Esophagus mucosa (tissue), 1 donor: ENCODE measurements at places on chromosomes 16 and 17. TPM values are rescaled to one million over a fixed set of nuclear protein-coding genes. Genes with fewer than 3 reads are reported as not detected.

DNA sequence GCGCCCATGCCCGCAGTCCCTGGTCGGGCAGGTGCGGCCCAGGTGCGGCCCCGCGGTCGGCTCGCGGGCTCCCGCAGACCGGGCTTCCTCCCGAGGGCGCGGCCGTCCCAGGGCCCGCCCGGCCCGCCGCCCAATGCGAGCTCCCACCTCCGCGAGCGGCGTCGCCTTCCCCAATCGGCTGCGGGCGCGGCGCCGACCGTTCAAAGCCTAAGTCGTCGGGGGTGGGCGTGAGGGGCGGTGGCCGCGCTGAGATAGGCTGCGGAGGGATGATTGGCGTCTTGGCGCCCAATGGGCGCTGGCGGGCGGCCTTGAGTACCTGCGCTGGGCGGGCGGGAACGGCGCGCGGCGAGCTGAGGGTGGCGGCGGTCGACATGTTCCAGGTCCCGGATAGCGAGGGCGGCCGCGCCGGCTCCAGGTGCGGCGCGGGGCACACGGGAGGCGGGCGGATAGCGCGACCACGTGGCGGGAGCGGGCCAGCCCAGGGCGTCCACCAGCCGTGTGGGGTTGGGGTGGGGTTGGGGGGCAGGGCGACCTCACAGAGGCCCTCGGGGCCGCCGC is at the start of gene JPT2:
TSS of gene JPT2 (plus strand) at position 338 of the 558 bp plus-strand sequence. CDS start at position 372, 34 bp downstream.
- ATAC-seq = peak; percentile 97

GRCh38 chr16:521381-522210 is 5.9 kb upstream of the CAPN15 start:
- ATAC-seq = peak; percentile 47

DNA sequence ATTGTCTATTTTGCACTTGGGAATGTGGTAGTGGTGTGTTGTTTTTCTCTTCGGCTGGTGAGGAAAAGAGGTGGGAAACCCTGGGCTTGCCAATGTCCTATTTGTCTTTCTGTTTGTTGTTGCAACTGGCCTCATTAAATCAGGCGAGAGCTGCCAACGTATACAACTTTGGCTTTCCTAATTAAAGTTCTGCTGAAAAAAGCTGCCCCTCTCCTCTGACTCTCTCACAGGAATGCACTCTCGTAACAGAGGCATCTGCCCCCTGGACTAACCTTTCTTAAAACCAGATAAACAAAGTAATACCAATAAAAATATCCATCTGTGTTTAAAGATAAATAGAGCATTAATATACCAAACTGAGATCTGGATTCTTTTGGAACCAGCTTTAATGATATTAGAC is 7.8 kb downstream of the CDRT15 start:
- no peak for ATAC-seq

DNA sequence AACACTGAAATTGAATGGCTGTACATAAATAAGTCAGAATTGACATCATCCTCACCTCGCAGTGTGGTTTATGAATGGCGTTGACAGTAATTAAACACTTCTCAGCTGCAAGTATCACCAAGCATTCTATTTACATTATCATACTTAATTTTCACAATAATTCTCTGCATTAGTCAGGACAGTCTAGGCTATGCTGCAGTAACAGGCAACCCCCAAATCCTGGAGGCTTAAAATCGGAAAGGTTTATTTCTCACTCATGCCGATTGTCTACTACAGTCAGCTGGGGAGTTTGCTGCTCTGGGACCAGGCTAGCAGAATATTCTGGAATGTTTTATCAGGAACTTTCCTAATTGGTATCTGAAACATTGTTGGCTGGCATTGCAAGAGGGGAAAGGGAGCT is 493.2 kb upstream of the ERCC4 start:
- no peak for ATAC-seq

DNA sequence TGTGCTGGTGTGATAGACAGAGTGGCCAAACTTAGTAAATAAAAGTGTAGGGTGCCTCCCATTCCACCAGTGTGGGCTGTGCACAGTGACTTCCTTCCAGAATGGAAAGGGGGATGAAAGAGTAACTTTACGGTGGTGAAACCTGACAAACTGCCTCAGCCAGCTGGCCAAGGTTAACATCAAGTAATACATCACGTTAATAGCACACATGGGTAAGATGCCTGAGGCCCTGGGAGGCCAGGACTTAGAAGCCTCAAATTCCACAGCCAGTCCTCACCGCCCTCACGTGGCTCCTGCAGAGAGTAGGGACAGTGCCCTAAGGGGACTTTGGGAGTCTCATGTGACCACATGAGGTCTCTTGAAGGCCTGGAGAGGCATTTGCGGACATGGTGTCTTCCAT is 14.1 kb downstream of the RMI2 start:
- peak; percentile 79 for ATAC-seq

GRCh38 chr16:2799859-2800226 is 1.6 kb downstream of the PRSS41 start:
- ATAC-seq = peak; percentile 97

GRCh38 chr16:53792161-53792951 is 88.4 kb downstream of the FTO start:
- ATAC-seq = peak; percentile 42

- ATAC-seq = no peak
Observed at GRCh38 chr17:11340803-11341202, 99.8 kb downstream of the SHISA6 start.

DNA sequence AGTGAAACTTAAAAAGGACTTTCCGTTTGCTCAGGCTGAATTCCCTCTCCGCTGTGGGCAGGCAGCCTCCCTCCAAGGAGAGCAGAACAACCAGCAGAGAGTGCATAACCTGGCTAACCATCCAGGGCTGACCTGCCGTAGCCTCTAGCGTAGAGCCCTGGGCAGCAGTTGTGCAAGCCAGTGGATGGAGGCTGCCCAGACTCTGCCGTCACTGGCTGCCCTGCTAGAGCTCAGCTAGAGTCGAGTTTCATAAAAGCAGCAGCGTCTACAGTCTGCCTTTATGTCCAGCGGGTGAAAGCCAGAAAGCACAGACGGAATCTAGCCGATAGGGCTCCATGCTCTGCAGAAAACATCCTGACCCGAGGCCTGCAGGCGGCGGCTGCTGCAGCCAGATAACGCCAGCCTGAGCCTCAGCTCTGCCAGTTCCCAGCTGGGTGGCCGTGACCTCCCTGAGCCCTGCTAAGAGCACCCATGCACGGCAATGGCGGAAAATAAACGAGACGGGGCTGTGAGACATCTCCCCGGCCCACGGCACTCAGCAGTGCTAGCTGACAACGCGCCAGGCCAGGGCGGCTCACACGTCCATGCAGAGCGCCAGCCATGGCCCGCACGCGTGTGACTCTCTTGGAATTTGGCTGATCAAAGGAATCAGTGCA is 231.3 kb downstream of the ENGASE start:
- ATAC-seq = no peak

- no peak for ATAC-seq
Observed at GRCh38 chr16:58201163-58201562, 3.3 kb upstream of the CSNK2A2 start.

DNA sequence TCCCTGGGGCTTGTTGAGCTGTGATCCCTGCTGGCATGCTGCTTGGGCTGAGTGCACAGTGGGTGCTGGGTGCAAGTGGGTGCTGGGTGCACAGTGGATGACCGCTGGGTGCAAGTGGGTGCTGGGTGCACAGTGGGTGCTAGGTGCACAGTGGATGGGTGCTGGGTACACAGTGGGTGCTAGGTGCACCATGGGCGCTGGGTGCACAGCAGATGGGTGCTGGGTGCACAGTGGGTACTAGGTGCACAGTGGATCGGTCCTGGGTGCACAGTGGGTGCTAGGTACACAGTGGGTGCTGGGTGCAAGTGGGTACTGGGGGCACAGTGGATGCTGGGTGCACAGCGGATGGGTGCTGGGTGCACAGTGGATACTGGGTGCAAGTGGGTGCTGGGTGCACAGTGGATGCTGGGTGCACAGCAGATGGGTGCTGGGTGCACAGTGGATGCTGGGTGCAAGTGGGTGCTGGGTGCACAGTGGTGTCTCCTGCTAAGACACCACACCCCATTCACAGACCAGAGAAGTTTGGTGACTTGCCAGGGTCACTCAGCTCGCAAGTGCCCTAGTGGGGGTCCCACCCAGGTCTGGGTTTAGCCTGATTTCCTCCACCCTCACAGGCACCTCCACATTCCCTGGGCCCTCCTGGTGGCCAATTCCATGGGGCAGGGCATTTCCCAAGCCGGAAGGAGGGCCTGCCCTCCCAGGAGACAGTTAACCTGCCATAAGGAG is 33.5 kb downstream of the ZFPM1 start:
- no peak for ATAC-seq

GRCh38 chr16:28859326-28859725 is 4.3 kb upstream of the SH2B1 start:
- no peak for ATAC-seq

DNA sequence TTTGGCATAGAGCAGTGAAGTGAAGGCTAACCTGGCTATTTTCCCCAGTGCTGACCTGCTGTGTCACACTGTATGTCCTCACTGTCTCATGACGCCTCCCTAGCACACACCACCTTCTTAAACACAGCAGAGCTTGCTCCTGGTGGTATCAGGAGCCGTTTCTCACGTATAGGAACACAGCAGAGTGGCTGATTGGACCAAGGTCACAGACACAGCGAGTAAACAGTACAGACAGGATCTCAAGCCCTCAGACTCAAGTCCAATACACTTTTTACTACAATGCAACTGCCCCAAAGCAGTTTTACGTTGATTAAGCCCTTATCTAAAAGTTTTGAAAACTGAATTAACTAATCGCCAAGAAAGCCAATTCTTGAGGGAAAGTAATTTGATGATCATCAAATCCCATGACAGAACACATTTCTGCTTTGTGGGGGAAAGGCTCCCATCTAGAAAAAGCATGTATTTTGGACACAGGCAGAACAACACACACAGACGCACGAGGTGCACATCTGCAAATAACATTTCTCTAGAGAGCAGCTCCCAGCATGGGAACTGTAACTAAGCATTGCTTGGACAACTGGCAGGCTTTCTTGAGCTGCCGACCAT is 15.2 kb downstream of the ARHGAP17 start:
- no peak for ATAC-seq

DNA sequence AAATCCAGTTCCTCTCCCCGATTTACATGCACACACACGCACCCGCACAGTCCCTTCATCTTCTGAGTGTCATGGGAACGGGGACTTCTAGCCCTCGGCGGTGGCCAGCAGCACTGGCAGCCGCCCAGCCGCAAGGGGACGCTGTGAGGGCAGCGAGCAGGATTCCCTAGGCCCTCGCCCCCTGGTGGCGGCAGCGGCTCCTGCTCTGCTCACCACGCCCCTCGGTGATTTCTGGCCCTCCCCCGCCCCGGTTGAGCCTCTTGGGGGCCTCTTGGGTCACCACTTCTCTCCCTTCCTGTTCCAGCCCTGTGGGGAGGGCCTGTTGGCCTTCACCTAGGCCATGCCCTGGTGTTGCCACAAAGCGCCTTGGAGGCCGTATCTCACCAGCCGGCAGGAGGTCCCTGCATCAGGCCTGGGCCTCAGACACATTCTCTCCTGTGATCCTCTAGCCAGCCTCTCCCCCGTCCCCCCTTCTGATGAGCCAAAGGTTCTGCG is 75.2 kb upstream of the KSR1 start:
- peak; percentile 75 for ATAC-seq

DNA sequence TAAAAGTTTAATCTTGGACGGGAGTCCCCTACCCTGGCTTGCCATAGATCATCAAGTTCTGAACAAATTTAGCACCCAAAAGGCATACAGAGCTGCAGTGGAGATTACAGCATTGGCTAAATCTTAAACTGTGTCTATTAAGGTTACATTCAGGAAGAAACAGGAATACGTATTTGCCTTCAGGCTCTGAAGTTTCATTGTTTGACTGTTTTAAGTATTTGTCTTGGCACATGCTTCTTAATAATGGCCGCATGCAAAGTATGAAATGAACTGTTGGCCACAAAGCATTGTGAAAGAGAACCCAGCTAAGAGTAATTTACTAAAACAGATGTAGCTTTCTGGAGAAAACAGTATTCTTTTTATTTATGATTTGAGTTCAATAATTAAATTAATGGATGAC is 63.9 kb upstream of the CNEP1R1 start:
- ATAC-seq = peak; percentile 18

- peak; percentile 76 for ATAC-seq
Observed at GRCh38 chr17:44086364-44087311, 16.1 kb downstream of the G6PC3 start.

DNA sequence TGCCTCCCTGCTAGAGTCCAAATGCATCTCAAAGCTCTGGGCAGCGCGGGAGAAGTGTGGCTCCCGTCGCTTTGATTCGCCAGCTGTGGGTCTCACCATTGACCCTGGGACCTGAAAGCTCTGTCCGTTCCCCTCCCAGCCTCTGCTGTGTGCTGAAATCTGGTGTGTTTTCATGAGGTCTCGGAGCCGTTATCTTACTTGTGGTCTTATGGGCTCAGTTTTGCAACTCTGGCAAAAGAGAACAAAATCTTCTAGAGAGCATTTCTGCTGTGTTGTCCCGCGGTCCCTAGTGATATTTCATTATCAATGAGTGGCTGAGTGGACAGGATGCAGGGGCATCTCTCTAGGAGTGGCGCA is 13.3 kb downstream of the CRISPLD2 start:
- no peak for ATAC-seq

- ATAC-seq = no peak
Observed at GRCh38 chr17:4136373-4136772, 6.5 kb downstream of the ZZEF1 start.

GRCh38 chr17:751269-752001 is 629 bp downstream of the GEMIN4 start:
- ATAC-seq = peak; percentile 53

GRCh38 chr16:1494711-1495110 is 1.6 kb downstream of the TELO2 start:
- no peak for ATAC-seq

GRCh38 chr16:68658341-68658973 is 13.3 kb downstream of the CDH3 start:
- peak; percentile 93 for ATAC-seq

GRCh38 chr17:82689077-82689476 is 9.4 kb downstream of the RAB40B start:
- no peak for ATAC-seq

- no peak for ATAC-seq
Observed at GRCh38 chr16:89341279-89341678, 123.8 kb downstream of the ZNF778 start.

DNA sequence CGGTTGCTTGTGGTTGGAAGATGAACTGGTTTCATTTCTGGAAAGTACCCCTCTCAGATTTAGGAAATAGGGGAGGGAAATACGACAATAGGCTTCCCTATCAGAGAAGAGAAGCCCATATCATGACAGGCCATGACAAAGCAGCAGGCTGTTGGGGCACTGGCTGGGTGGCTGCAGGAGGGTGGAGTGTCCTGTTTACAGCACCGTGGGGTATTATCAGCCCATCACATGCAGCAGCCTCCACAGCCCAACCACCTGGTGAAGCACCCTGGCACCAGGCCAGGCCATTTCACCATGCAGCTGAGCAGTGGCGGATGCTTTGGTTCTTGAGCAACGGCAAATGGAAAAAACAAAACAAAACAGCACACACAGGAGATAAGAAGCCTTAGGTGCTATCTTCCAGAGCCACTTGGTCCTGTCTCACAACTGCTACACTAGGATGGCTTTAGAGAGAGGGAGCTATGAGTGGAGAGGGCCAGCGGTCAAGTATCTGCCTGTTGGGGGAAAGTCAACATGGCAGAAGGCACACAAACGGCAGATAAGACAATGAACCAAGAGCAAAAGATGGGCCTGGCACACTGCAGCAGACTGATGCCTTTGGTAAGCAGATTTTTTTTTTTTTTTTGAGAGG is 24.2 kb downstream of the FAM117A start:
- ATAC-seq = peak; percentile 78

The POLR2A gene
- total RNA-seq = 116 TPM

The SOCS7 gene
- 11.9 TPM for total RNA-seq

The CRHR1 gene
- total RNA-seq = 0.40 TPM

The MFAP4 gene
- 5.2 TPM for total RNA-seq

The MAF gene
- 27.2 TPM for total RNA-seq

The CALCOCO2 gene
- 100 TPM for total RNA-seq

The ITGAD gene
- not detected for total RNA-seq

The MXRA7 gene
- total RNA-seq = 32.3 TPM

The CPHXL2 gene
- total RNA-seq = not detected

The TAOK2 gene
- total RNA-seq = 17.7 TPM

The C17orf58 gene
- total RNA-seq = 5.9 TPM

The SECTM1 gene
- total RNA-seq = 6.3 TPM
